ENCODE measurements at places on chromosomes 16 and 17.

DNA sequence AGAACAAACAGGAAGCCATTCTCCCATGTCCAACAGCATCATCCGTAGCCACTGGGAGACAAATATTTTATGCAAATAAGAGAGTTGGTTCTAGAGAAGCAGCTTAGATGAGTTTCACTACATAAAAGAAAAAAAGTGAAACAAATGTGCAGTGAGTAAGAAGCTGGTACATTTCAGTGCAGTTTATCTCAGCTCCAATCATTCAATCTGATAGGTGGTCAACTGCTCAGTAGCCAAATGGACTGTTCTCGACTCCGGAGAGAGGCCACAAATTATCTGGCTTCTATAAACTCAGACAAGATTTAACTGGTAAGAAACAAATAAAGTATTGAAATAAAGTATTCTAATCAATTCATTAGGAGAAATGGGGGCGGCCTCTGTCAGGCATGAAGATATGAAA lies 68.3 kb downstream of the MAF start:
- no peak for DNase-seq

GRCh38 chr17:1713878-1714426 lies 3.8 kb upstream of the TLCD2 start:
- DNase-seq, result no peak

DNA sequence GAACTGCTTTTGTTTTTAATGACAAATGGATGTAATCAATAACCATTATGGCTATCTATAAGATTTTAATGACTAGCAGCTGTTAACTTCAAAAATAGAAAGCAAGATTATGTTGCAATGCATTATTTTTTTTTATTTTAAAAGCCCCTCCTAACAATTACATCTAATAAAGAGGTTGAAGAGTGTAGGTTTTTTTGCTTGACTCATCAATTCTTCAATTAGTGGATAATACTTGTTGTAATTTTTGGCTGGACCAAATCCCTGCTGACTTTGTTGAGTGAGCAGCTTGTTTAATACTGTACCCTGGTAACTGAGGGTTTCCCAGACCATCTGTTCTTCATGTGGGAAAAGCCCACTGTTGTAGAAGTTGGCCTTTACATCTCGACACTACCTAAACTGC lies 24.2 kb downstream of the KRT25 start:
- no peak for DNase-seq

- DNase-seq, result no peak
These were observed 53.4 kb downstream of the ZNF18 start for GRCh38 chr17:11943759-11944347.

DNA sequence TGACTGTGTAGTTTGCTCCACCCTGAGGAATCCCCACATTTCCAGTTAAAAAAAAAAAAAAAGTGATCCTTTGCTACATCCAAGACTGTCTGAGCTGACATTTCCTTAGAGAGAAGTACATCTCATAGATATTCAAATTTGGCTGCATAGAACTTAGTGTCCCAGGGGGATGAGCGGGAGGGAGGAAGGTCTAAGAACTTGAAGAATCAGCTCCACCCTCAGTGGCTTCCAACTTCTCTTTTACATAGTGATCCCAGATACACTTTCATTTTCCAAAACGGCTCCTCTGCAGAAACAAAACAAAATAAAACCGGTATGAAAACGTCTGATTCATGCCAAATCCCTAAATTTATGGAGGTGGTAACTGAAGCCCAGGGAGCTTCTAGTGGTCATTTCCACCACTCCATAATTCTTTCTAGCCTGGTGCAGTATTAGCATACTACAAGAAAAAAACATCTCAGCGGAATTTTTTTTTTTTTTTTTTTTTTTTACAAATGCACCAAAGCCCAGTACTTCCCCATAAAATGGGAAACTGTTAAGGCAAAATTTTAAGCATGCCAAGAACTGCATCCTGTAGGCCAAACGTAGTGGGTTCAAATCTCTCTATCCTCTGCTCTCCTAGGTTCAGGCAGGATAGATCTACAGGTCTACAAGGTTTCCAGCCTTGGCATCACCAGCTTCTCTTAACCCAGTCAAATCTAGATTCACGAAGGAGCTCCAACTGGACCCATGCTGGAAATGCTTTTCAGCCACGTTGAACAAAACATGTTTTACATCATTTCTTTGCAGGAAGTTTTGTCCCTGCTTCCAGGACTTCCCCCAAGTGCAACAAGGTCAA lies 29.3 kb downstream of the MAF start:
- no peak for DNase-seq

- peak; percentile 81 for DNase-seq
These were observed at the start of gene ANKFY1 for GRCh38 chr17:4263282-4264215. Gene ANKFY1, minus strand, starts transcription at chr17:4263979. Its CDS starts 38 bp downstream, at chr17:4263941.

DNA sequence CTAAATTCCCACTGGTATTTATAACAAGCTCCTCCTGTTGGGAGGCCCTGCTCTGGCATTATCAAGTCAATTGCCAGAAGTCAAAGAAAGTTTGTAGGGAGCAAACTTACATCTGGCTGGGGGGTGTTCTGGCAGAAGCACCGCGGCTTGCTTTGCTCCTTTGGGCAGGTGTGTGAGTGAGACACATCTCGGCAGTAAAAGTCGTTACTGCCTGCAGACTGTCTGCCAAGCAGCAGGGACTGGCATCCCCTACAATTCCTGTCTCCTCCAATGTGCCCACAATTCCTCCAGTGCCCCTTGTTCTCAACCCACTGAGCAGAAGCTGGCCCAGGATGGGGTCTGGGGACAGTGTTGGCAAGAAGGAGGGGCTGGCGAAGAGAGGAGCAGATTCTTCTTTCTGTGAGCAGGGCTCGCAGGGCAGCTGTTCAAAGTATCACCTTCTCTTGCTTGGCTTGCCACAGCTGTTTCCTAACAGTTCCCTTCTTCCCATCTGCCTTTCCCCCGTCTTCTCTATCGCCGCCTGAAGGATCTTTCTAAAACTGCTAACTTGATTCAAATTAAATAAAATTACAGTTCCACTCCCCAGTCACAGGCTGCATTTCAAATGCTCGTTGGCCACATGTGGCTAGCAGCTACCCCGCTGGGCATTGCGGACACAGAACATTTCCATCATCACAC lies 30.2 kb downstream of the SPACA3 start:
- no peak for DNase-seq

GRCh38 chr16:87947356-87948118 lies 3.7 kb upstream of the BANP start:
- DNase-seq, result no peak

GRCh38 chr17:4969047-4969550 lies 1.5 kb upstream of the SPAG7 start:
- peak; percentile 89 for DNase-seq

GRCh38 chr16:27679899-27680298 lies 130.0 kb downstream of the KATNIP start:
- DNase-seq, result no peak

DNA sequence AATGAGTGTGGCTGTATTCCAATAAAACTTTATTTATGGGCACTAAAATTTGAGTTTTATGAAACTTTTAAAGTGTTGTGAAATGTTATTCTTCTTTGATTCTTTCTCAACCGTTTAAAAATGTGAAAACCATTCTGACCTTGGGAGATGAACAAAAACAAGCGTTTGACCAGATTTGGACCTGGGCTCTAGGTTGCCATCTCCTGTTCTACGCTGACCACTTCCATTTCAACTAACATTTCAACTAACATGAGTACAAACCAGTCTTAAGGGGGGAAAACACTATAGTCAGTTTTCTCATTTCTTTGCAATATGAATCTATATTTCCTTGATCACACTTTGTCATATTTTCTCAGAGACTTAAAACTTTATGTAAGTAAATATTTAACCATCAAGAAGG lies 118.4 kb upstream of the IRX5 start:
- DNase-seq, result no peak

GRCh38 chr16:51839727-51840462 lies 688.8 kb upstream of the SALL1 start:
- DNase-seq, result no peak

DNA sequence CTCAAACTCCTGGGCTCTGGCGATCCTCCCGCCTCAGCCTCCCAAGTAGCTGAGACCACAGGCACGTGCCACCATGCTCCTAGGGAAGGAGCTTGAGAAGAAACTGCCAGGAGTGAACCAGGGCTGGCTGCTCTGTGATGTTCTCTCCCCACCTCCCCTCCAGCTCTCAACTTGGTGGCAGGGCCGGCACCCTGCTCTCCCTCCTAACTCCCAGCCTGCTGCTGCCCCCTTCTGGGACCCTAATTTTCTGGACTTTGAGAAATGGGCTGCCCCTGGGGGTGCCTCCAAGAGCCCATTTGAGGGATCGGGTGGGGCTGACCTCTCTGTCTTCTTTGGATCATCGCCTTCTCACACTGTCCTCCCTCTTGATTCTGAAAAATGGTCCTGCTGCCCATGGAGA lies 14.9 kb upstream of the STAT3 start:
- no peak for DNase-seq

DNA sequence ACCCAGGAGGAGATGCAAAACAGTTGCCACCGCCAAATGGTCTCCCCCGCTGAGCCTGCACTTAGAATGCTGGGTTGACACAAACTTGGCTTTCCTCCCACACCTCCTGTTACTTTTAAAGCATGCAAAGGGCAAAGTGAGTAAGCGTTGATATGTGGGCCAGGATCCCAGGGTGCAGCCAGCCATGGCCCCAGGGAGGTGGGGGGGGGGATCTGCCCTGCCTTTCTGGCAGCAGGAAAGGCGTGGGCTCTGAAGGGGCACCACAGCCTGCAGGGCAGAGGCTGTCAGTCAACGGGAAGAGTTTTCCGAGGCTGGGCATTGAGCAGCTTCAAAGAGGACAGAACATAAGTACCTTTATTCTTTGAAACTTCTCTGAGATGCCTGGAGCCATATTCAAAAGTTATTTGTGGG lies 142.3 kb downstream of the ABCC12 start:
- DNase-seq, result no peak

GRCh38 chr17:2090804-2091534 lies 36.1 kb downstream of the HIC1 start:
- DNase-seq, result peak; percentile 84

DNA sequence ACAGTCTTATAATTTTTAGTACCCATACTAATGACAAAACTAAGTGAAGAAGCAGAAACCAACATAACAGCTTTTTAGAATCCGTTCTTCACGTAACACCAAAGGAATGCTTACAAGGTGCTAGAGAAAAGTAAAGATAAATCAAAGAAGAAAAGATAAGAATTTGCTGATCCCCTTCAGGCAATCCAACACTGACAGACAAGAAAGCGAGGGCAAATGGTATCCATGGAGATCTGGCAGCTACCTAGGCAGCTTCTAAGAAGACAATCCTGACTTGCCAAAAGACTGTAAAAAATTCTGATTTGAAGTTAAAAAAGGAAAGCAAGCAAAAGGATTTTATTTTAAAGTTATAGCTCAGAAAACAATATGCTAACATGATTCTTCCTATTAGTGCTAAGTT lies 14.6 kb downstream of the BBS2 start:
- no peak for DNase-seq

DNA sequence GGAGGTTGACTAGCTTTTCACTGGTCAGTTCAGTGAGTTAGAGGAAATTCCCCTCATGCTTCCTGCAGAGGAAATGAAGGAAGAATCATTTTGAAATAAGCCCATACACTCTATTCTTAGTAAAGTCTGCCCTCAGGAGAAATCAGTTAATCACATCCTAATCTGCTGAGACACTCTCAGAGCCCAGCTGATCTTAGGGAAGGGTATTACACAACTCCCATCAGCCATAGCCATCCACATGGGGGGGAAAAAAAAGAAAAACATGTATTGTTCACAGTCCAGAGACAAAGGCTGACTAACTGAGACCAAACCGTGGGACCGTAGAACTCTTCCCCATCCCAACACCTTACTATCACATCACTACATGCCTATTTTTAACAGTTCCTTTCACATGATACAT lies 722.3 kb downstream of the CDH8 start:
- DNase-seq, result no peak

DNA sequence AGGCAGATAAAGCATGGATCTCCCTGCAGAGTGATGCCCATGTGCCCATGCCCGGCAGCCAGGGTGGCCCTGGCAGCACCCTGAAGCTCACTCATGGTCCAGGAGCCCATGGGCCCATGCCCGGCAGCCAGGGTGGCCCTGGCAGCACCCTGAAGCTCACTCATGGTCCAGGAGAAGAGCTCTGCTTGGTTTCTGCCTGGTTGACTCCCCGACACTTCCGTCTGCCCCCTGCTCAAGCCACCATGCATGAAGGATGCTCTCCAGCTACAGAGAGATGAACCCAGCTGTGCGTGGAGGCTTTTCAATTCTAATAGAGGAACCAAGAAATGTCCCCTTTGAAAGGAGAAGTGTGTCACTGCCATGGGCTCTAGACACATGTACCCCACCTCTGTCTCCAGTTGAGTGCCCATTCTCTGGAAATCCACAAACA lies 8.7 kb downstream of the CCL17 start:
- no peak for DNase-seq

DNA sequence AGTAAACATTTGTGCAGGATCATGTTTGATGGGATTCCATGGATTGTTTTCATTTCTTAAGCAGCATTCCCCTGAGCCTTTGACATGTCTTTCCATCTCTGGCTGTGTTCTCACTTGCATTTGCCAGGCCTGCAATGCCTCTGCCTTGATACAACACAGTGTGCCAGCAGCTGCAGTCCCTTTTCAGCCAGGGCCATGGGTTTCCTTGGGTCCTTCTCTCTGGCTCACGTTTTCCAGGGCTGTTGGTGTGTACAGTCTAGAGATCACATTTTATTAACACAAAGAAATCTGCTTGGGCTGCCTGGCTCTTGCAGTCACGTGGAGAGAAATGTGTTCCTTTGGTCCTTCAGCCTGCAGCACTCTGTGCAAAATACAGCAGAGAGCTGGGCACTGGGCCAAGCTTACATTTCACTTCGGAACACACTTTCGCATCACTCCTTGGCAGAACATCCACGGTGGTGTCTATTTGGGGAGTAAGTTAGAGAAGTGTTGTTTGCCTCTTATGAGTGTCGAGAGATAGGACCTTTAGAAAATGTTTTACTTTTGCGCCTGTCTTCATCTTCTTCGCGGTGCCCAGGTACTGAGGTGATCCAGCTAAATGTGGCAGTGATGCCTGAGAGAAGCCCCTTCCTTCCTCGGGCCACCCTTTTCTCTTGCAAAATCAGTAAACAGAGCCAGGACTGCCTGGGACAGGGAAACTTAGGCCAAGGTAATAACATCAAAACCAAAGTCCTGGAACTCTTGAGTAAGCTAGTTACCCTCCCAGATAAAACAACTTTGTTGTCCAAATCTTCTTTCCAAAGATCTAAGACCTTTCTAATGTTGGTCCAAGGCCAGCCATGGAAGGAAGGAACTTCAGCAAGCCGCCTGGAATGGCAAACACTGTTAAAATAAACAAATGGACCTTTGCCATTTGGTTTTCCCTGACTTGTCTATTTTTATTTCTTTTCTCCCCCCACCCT lies 20.9 kb downstream of the HLF start:
- no peak for DNase-seq

GRCh38 chr17:77832180-77832560 lies 126.3 kb upstream of the TNRC6C start:
- no peak for DNase-seq

DNA sequence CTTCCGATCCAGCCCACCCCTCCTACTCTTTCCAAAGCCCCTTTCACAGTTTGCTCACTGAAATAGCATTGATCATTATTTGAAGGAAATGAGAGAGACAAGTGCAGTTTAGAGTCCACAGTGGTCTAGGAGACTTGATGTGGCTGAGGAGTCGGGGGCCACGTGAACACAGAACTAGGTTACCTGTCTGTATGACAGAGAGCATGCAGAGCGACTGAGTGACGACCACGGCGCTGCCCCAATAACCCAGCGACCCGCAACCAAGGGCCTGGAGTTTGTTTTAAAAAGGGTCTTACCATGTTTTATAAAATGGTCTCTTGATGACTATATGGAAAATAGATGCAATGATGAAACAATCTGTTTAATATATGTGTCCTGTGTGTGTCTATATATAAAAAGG lies 39.5 kb downstream of the NDEL1 start:
- no peak for DNase-seq
